Activated CD4-positive, alpha-beta T cell treated with anti-CD3 and anti-CD28 coated beads for 36 hours (primary cell): ENCODE measurements at places on chromosomes 3 and 15. TPM values are rescaled to one million over a fixed set of nuclear protein-coding genes. Genes with fewer than 3 reads are reported as not detected.

The GP9 gene
- not detected for total RNA-seq

The GOLGA8N gene
- total RNA-seq: 2.4 TPM

GRCh38 chr3:111604119-111604518, 9.0 kb upstream of the ZBED2 start:
- peaks cover 58% of the 10 kb centered on the region for H3K36me3 ChIP-seq
- H3K4me1 ChIP-seq: peaks cover 88% of the 10 kb centered on the region
- H3K27me3 ChIP-seq: no peaks in the 10 kb centered on the region
- peak overlapping the region; percentile 97 for H3K27ac ChIP-seq
- peak overlapping the region; percentile 44 for H3K4me3 ChIP-seq

DNA sequence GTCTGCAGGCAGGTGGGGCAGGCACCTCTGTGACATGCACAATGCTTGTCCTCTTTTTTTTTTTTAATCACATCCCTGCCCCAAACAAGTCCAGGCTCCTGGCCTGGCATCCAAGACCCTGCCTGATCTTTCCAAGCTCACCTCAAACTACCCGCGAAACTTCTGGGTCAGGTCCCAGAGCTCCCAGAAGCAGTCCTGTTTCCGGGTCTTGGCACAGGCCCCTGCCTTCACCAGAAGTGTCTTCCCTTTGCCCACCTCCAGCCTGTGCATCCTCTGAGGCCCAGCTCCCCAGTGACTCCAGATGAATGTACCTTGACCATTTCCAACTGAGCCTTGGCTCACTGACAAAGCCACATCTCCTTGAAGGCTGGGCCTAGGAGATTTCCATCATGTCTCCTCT, 23.0 kb downstream of the PLA2G4E start:
- DNase-seq: no peak
- H3K27me3 ChIP-seq: no peaks in the 10 kb centered on the region
- H3K4me1 ChIP-seq: peaks cover 5% of the 10 kb centered on the region
- no peak overlapping the region for H3K4me3 ChIP-seq

- no peak overlapping the region for H3K4me3 ChIP-seq
- no peaks in the 10 kb centered on the region for H3K36me3 ChIP-seq
- peaks cover 2% of the 10 kb centered on the region for H3K27me3 ChIP-seq
- no peaks in the 10 kb centered on the region for H3K4me1 ChIP-seq
- H3K27ac ChIP-seq: no peak overlapping the region
- DNase-seq: no peak
These were observed 241.7 kb downstream of the ATP8B4 start for GRCh38 chr15:49877117-49877872.

DNA sequence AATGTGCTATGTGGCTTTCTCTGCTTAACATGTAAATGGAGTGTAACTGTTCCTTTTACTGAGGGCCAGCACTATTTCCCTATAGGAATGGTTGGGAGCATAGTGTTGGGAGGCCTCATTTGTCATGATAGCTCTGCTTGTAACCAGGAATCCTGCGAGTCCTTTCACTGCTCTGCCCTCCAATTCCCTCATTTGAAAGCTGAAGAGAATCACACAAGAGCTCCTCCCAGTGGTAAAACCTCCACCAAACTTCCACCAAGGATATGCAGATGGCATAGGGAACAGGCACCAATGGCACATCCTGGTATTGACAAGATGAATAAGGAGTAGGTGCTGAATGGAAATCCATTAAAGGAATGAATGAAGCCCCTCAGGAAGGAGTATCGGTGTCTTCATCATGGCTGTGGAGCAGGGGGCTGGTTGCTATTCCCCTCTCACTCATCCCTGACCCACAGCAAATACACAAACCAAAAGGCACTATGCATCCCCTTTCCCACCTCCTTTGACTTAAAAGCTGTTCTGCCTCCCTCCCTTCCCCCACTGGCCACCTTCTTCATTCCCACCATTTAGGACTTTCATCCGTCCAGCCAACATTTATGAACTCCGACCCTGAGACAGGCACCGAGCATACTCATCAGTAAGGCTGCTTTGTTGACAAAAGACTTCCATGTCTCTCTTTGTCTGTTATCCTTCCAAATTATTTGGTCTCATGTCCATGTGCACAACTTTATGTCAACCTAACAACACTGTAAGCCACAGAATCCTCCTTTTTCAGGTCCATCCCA, 560.8 kb downstream of the FOXP1 start:
- peaks cover 82% of the 10 kb centered on the region for H3K4me1 ChIP-seq
- H3K4me3 ChIP-seq: no peak overlapping the region
- H3K27ac ChIP-seq: peak overlapping the region; percentile 55
- no peaks in the 10 kb centered on the region for H3K27me3 ChIP-seq

GRCh38 chr3:14453876-14454638, 51.7 kb downstream of the SLC6A6 start:
- H3K27me3 ChIP-seq: no peaks in the 10 kb centered on the region
- peaks cover 15% of the 10 kb centered on the region for H3K4me1 ChIP-seq
- no peak for DNase-seq
- H3K36me3 ChIP-seq: peaks cover 21% of the 10 kb centered on the region

- no peak for DNase-seq
- no peaks in the 10 kb centered on the region for H3K27me3 ChIP-seq
- H3K4me3 ChIP-seq: no peak overlapping the region
- H3K4me1 ChIP-seq: peaks cover 12% of the 10 kb centered on the region
- H3K27ac ChIP-seq: no peak overlapping the region
These were observed 4.6 kb downstream of the SPCS1 start for GRCh38 chr3:52710512-52710911.

DNA sequence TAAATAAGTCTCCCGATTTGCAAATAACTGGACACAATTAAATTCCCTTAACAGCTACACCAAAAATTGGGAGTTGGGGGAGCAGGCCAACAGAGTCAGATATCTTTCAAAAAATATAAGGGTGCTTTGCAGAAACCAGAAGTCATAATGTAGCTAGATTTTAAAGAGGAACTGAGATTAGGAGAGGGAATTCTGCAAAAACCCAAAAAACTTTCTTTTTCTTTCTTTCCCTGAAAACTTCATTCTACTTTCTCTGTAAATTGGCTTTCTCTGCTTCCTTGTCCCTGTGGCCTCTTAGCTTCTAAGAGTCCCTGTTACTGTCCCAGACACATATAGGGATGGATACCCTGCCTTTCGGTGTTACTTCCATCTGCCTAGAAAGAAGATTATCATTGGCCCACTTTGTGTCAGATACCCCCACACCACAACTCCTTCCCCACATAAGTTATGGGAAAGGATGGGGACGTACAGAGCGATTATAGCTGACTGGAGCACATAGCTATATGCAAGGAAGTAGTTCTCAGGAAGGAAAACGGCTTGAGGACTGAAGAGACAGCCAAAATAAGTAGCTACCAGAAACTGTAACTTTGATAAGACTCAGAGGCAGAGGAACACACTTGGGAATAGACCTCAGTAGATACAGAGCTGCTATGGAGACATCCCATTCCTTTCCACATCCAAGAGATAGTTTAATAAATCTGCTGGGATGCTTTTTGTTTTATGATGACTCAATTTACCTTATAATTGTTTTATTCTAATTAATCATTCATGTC, 129.1 kb upstream of the TGFBR2 start:
- H3K27me3 ChIP-seq: no peaks in the 10 kb centered on the region
- DNase-seq: no peak
- H3K4me3 ChIP-seq: no peak overlapping the region
- peaks cover 49% of the 10 kb centered on the region for H3K4me1 ChIP-seq
- H3K36me3 ChIP-seq: peaks cover 6% of the 10 kb centered on the region
